GM23248 (cell line): ENCODE measurements at places on chromosomes 7 and 10. TPM values are rescaled to one million over a fixed set of nuclear protein-coding genes. Genes with fewer than 3 reads are reported as not detected.

DNA sequence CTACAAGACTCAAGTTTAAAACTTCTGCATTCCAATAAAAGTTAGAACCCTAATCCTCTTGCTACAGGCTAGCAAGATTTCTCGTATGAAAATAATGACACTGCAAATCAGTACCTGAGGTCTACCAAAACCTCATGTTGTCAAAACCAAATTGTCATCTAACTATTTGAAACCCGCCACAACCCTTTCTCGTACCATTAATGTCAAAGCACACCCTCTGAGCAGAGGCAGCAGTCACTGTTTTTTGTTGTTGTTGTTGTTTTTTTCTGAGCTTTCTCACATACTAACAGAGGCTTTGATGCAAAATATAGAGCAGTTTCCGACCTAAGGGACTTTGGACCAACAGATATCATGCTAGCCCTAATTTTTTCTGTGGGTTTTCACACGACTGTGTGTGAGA lies 563.9 kb upstream of the C7orf33 start:
- no peak for DNase-seq

- DNase-seq: no peak
These were observed 76.6 kb downstream of the CCDC3 start for GRCh38 chr10:12924911-12925310.

DNA sequence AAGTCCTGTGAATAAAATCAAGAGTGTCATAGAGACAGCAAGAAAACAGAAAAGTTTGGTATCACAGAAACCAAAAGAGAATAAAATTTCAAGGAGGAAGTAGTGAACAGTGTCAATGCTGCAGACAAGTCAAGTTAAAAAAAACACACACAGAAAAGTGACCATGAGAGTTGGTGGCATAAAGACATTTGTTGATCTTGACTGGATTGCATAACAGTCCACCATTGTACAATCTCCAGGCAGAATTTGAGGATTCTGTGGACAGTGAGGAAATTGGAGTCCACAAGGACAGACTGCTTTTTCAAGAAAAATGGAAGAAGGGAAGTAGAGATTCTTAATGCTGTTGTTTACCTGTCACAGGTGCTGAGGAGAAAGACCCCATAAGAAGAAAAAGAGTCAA lies 412.5 kb downstream of the PLXDC2 start:
- DNase-seq: no peak

DNA sequence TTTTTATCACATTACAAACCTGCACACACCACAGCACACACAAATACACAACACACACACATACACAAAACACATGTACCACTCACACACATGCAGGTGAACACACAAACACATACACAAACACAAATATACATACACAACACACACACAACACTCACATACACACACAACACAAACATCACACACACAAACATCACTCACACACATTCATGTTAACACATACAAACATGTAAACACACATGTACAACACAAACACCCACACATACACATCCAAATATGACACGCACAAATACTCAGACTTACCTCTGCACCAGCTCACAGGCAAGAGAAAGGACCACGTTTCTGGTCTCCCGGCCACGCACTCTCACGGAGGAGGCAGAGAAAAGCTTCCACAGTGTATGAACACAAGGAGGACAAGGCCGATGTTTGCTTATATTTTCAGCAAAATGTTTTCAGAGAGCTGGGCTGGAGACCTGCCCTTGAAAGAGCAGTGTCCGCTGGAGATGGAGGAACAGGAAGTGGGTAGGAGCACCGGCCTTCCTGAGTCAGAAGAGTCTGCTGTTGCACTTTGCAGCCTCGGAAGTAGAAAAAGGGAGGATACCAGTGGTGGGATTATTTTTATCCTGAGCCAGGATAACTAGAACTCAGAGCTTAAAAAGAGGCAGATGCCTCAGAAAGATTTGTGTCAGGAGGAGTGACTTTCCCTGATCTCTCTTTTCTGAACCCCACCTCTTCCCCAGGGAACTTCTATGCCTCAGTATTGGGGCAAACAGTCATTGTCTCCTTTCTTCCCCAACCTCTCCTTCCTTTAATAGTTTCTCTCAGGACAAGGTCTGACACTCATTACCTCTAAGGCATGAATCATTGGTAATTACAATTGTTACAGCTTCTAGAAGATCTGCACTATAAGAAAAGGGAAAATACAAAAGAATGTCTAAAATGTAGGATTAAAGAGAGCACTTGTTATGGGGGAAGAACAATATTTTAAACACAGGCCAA lies at the start of gene GIMAP6:
Gene GIMAP6, minus strand, starts transcription at position 520 of the 999 bp plus-strand sequence. CDS start 2,243 bp downstream, outside the sequence.
- DNase-seq: no peak

DNA sequence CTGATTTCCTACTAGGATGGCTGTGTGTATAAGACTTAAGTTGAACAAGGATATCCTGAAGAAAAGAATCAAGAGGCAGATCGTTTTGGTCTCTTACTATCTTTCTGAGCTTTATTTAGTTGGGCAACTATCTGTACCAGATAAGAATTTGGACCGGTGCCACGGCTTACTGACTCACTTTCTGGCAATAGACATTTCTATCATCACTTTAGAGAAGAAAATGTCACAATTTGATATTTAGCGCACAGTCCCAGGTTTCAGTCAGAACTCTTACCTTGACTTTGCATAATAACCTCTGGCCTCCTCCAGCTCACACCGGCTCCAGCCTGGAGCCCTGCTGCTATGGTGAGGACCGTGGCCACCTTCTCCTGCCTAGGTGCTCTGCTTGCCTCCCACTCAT lies 218.2 kb upstream of the MDFIC start:
- peak; percentile 8 for DNase-seq

DNA sequence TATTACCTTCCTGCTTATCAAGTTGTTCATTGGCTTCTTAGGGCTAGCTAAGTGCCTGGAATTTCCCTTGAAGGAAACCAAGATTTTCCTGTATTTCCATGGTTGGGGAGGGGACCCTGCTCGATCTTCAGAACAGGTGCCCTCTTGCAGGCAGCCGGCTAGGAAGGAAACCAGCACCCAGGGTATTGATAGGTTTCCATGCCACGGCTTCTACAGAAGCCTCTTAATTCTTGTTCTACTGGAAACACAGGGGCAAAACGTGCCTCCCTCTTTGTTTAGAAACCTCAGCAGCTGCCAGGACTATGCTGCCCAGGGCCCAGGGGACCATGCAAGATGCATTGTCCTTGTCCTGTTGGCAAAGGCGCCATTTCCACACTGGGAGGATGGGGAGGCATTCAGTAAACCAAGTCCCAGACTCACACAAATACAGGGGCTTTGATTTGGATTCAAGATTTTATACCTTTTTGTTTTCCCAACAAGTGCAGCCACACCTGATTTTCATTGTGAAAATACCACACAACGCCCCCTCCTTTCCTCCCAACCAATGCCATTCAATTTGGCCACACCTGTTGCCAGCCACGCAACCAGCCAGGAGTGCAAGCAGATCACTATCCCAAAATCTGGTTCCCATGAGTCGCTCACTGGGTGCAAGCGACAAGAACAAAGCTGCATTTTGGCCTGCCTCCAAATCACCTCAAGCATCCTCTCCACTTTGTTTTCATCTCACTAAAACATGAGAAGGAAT lies 29.6 kb downstream of the C10orf71 start:
- no peak for DNase-seq

GRCh38 chr10:73998623-73998928 lies 660 bp downstream of the VCL start:
- DNase-seq: no peak

OPN1SW gene
- not detected in 2 replicates for total RNA-seq

DNA sequence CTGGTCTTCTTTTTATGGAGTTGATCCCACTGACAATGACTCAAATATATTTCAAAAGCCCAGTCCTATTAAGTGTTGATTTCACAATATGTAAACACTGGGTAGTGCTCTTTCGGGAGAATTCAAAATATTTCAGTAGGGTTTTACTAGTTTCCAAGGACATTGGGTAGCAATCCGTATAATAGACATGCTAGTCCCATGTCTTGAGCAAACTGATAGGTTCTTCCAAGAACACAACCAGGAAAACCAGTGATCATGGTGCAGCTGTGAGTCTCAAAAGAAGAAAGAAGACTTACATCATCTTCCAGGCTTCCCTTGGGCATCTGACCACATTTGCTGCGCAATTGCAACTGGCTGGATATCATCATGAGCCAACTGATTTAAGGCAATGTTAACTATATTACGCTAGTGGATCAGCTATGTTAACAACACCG lies 59.3 kb upstream of the APBB1IP start:
- peak; percentile 16 for DNase-seq

OR2A5 gene
- not detected in 2 replicates for total RNA-seq

GRCh38 chr10:78320506-78320905 lies 286.8 kb downstream of the RPS24 start:
- no peak for DNase-seq

- DNase-seq: no peak
These were observed 91.4 kb downstream of the PPP1R3C start for GRCh38 chr10:91541481-91541880.

IDI1 gene
- total RNA-seq: 33.7 and 41.9 TPM in 2 replicates

DNA sequence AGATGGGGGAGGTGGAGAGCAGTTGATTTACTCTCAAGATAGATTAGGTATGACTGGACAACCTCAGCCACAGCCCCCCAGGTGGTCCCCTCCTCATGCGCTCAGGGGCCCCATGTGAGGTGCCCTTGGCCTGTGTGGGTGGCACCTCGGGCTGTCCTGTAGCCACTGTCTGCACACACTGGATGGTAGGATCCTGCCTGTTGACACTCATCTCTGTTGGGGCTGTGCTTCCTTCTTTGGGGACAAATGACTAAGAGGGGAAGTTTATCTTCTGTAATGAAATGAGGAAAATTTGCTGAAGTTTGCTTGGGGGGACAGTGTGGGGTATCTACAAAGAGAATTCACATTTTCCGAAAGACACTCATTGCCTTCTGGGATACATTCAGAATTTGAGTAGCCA lies 53.6 kb upstream of the ANTXRL start:
- DNase-seq: no peak

DNA sequence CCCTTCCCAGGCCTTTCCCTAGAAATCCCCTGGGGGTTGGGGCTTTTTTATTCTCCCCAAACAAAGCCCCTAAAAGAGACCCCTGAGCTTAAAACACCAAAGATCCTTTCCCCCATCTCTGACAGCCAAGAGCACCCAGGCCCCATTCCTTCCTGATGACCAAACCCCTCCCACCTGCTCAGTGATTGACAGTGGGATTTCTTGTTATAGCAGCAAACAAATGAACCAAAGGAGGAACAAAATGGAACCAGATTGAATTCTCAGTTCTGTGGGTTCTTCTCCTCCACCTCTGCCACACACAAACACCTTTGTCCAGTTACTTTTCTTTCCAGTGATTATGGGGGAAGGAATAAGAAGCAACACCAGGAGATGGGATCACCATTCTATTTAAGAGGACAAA lies 21.5 kb upstream of the CDHR3 start:
- no peak for DNase-seq
